ENCODE measurements at places on chromosomes 2 and 18.

- DNase-seq = no peak
Observed at GRCh38 chr2:131520526-131520925, 7.2 kb upstream of the CCDC74A start.

GRCh38 chr2:26740890-26741302 is 23.2 kb upstream of the SLC35F6 start:
- no peak for DNase-seq

- no peak for DNase-seq
Observed at GRCh38 chr2:218343591-218343990, 13.1 kb upstream of the CATIP start.

DNA sequence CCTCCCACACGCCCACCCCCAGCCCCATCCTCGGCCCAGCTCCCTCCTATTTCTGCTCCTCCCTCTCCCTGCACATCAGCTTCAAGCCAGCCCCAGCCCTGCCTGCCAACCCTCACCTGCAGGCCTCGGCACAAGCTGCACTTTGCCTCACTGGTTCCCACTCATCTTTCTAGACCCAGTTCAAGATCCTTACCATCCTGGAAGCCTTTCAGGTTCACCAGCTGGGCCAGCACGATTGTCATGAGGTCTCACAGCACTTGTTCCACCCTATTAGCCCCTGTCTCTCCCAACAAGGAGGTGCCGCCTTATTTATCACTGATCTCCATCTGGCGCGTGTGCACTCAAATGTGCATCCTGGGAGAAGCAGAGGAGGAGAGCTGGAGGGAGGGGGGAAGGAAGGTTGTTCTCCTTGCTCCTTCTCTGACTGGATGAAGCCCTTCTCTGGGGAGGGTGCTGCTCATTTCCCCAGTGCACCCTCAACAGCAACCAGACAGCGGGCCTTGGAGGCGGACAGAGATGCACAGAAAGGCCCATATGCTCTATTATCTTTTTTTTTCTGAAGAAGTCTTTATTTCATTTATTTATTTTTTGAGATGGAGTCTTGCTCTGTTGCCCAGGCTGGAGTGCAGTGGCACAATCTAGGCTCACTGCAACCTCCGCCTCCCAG is 15.5 kb upstream of the BIN1 start:
- no peak for DNase-seq

GRCh38 chr2:79901161-79901560 is 388.3 kb downstream of the CTNNA2 start:
- DNase-seq = no peak

- DNase-seq = no peak
Observed at GRCh38 chr2:222305516-222306392, 7.0 kb upstream of the PAX3 start.

GRCh38 chr2:69021727-69022126 is 8.7 kb downstream of the ANTXR1 start:
- no peak for DNase-seq

GRCh38 chr2:39584283-39584965 is 81.3 kb upstream of the TMEM178A start:
- no peak for DNase-seq

GRCh38 chr2:111923276-111923804 is 24.9 kb downstream of the MERTK start:
- no peak for DNase-seq

- no peak for DNase-seq
Observed at GRCh38 chr2:9556121-9556743, 602 bp upstream of the ADAM17 start.

- DNase-seq = no peak
Observed at GRCh38 chr18:59502274-59503175, 143.5 kb upstream of the LMAN1 start.

DNA sequence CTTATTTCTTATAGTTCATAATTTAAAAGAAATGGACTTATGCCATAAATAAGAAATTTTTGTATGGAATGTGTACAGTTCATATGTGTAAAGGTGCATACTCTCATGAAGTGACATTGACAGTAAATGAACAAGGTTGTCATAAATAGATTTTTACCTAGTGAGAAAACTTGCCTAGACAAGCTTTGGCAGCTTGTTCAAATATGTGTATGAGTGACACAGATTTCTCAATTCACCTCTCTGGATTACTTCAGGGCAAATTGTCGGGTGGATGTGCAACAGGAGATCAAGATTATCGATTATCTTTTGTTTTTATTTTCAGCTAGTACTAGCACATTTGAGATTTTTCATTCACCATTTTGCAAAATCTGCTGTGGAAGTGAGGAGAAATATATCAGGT is 758.1 kb upstream of the ACVR2A start:
- DNase-seq = no peak

DNA sequence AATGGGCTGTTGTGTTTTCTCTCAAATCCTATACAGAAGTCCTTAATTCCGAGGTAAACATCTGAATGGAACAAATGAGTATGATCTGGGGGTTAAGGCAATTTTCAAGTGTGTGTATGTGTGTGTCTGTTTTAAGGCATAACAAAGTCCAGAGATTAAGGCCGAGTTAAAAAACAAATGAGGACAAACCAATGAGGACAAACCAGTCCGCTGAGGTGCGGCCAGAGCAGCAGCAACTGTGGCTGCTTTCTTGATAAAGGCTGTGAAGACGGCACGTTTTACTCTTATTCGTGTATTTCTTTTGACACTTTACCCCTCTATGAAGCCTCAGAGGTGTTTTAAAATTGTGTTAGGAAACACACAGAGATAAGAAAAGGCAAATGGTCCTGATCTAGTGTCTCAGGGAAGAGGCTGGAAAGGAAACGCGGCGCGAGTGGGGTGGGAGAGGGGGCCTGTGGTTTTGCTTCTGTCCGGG is 495 bp upstream of the GULP1 start:
- no peak for DNase-seq

DNA sequence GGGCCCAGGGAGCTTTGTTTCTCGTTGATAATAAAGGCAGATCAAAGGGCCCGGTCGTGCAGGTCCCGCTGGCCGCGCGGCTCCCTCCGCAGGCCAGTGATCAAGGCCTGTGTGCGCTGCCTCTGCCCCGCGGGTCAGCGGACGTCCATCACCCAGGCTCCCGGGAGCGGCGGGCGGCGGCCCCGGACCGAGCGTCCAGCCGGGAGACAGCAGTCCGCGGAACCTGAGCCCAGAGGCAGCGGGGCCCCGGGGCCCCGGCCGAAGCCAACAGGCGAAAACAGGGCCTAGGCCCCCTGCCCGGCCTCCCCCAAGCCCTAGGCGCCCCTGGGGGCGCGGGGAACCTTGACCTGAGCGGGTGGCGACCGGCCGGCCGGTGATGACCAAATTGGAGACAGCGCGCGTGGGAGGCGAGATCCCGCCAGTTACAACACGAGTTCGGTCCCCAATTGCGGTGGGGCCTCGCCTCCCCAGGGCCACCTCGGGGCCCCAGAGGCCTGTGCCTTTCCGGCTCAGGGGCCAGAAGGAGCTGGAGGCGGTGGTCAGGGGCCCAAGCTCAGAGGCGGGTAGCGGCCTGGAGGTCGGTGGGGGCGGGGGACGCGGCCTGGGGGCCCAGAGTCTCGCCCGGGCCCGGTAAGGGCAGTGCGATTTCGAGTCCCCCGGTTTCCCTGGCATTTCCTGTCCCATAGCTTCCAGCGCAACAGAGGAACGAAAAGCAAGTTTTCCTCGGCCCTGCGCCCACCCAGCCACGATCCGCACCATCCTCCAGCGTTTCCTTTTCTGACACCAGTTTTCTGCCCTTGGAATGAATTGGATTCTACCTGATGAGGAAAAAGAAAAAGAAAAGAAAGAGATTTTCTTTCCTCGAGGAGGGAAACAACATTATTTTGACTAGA is 5.9 kb downstream of the SP9 start:
- DNase-seq = no peak

GRCh38 chr2:158582670-158583069 is 125.9 kb downstream of the PKP4 start:
- no peak for DNase-seq

All from stimulated activated CD4-positive, alpha-beta T cell treated with anti-CD3 and anti-CD28 coated beads, Interleukin-1b, Interleukin-23, amount 100 ng/mL, for 24 hours (primary cell).